NCI-H2171 (cell line): ENCODE measurements at places on chromosomes 5 and 9.

DNA sequence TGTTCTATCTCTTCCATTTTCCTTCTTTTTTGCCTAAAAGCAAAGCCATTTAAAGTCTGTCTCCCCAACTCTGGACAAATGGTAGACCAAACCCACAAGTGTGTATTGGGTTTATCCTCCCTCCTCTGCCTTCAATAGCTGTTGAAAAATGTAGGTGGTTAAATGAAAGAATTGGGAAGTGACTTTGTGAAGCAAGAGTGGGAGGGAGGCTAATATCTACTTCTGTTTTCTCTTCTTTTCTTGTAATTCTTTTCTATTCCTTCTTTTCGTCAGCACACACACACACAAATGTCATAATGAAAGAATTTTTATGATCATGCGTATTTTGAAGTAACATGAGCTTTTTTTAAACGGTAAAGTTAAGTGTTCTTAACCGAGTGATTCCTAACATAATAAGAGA, 3.8 kb downstream of the CCDC152 start:
- DNase-seq: no peak

DNA sequence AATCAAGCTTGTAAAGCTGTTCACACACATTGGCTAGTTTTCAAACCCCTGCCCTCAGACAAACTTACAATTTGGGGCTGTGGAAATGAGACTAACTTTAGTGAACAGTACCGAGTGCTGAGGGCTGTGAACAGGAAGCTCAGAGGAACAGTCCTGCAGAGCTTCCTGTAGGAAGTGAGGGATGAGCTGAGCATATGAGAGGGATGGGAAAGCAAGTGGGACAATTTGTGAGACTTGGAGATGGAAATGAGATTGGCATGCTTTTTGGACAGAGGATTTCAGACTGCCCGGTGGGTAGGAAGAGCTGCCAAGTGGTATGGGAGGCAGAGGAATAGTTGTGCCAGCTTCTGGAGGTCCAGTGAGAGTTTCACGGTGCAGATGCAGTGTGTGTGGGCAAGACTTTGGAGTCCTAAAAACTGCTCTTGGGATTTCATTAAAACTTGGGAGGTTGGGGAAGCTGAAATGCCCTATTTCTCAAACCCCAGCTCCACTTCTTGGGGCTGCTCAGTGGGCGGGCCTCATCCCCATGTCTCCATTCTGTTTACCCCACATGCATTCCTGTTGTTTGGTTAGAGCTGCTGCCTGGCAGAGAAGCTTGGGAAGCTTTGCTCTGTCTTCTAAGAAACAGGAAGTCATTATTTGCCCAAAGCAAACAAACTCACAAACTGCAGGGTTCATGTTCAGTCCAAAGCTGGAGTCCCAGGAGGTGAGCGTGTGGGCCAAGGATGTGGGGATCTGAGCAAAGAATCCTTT, 267.5 kb downstream of the ZSWIM6 start:
- no peak for DNase-seq

GRCh38 chr5:43895876-43896275, 292.9 kb downstream of the NNT start:
- DNase-seq: no peak

- peak; percentile 26 for DNase-seq
Measured at GRCh38 chr5:180353048-180353979, at the start of gene GFPT2. TSS of gene GFPT2 (minus strand) at chr5:180353336. CDS start at chr5:180353217, 119 bp downstream.

DNA sequence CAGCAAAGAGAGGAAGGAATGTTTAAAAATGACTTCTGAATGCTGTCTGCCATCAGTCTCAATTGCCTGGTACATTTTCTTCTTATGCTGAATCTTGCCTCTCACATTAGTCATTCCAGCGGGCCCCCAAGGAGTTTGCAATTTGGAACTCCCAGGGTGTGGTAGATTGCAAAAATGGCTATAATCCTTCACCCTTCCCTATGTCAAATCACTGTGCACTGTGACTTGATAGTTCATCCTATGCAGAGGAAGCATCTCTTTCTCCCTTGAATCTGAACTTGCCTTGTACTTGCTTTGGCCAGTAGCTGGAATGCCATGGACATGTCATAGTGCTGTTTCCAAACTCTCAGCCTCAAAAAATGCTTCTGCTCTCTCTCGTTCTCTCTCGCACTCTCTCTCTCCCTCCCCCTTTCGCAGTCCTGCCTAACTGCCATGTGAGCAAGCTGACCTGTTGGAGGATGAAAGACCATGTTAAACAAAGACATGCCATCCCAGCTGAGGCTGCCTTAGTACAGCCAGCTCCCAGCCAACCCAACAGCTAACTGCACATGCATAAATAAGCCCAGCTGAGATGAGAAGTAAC, 284.0 kb upstream of the TLE4 start:
- no peak for DNase-seq

- no peak for DNase-seq
Measured at GRCh38 chr5:35066260-35066795, 18.6 kb upstream of the AGXT2 start.

DNA sequence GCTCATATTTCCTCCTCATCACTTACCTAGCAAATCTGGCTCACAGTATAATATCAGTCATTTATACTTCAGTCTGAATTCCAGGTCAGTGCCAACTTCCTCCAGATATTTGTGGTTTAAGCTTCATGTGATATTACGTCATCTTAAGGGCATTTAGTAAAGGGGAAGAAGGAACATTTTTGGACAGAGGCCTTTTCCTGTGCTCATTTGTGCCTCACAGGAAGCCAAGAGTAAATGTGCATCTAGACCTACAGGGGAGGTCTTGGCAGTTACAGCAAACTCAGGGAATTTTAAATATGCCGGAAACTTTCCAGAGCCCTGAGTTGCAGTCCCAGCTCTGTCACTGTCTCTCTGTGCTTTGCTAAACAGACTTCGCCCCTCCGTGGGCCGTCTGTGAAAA, 12.3 kb upstream of the KCNIP1 start:
- no peak for DNase-seq

DNA sequence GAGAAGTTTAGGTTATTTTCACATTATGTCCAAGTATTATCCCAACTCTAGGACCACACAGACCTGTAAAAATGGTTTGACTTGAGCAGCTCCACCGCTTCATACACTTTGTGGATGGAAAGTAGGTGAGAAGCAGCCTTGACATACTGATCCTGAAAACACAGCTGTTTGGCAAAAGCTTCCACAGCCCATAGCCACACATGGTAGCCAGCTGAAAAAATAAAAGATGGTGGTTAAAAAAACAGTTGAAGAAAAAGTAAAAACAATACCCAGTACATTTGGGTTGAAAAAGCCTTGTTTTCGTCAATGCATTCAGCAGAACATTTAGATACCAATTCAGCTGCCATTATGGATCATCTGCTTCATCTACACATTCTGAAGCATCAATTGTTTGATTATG, 36.7 kb downstream of the GEMIN5 start:
- no peak for DNase-seq

DNA sequence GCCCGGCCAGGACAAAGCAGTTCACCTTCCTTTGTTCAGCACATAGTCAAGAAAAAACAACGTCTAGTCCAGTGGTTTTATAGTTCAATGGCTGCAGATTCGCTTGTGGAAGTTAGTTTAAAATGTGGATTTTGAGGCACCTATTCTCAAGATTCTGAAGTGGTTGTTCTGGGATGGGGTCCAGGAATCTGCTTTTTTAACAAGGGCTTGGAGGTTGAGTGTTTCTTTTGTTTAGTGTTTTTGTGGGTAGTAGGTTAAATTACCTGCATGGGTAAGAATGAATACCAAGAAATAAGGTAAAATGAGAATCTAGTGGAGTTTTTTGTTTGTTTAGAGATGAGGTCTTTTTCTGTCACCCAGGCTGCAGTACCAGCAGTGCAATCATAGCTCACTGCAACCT, 28.4 kb upstream of the NADK2 start:
- no peak for DNase-seq

DNA sequence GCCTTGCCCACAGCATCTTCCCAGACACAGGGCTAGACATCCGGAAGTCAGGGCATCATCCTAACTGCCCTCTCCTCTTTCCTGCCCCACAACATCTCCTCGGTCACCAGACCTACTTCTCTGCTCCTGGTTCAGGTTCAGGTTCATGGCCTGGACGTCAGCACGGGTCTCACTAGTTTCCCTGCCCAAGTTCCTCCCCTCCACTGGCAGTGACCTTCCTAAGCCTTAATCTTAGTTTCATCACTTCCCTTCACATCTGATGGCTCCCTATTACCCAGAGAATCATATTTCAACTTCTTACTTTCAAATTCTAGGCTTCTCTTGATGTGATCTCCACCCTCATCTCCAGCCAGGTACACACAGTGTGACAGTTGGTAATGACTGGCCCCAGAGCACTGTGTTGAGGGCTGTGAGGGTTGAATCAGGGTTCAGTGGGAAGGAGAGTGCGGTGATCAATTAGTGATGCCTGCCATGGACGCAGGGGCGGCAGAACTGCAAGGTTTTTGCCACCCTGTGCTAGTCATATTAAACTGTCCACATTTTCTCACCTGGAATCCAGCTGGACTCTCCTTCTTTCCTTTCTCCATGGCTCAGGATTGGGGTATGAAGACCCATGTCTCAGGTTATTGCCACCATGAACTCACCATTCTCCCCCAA, 34.3 kb upstream of the CRB2 start:
- DNase-seq: no peak

- DNase-seq: no peak
Measured at GRCh38 chr9:16370647-16371046, 499.8 kb downstream of the BNC2 start.

DNA sequence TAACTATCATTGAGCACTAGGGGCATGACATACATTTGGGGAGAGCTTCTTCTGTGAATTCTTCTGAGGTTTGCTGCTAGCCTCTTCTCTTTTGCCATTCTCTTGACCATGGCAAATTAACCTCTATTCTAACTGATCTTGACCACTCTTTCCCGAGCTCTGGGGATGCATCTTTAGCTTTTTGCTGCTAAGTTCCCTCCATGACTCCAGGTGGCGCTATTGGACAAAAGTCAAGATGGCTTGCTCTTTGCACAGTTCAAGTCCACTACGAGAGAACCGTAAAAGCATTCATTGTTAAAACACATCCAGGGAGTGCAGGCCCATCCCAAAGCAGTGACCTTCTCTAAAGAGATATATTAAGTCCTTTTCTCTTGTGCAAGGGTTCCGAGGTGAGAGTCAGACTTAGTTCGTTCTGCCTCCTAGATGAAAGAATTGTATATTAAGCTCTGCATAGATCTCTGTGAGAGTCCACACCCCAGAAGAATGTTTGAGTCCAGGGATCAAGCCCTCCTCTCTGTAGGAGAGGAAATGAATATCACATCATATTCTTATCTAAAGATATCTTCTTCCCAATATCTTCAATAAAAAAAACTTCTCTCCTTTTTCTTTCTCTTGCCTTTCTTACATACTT, 1152.9 kb upstream of the CDH6 start:
- peak; percentile 54 for DNase-seq

DNA sequence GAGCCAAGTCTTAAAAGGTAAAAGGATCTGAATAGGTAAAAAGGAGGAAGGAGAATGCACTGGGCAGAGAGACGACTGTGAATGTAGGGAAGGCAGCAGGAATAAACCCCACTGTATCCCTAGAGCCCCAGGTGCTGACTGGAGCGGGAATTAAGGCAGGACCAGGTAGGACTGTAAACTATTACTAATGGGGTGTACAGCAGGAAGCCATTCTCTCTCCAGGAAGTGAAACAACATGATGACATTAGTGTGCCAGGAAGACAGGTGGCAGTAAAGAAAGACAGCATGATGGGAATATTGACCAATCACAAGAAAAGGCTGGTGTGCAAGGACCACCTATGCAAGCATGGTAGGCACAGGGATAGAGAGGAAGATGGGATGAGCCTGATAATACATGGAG, 433.0 kb downstream of the DNAH5 start:
- DNase-seq: no peak

DNA sequence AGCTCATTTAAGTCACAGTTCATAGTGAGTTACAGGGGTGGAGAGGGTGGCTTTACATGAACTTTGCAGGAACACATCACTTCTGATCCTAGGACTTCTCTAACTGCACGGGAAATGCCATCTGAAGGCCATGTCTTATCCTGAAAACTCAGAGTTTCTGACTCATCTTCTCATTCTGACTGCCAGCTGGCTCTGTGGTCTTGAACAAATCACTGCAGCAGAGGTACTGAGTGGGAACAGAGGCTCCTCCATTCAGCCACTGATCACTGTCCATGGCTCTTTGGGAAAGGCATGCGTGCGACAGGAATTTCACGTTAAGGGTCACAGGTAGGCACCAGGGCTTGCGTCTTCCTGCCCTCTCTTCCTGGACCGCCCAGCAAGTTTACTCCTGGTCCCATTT, 114.6 kb upstream of the LRRTM2 start:
- no peak for DNase-seq

DNA sequence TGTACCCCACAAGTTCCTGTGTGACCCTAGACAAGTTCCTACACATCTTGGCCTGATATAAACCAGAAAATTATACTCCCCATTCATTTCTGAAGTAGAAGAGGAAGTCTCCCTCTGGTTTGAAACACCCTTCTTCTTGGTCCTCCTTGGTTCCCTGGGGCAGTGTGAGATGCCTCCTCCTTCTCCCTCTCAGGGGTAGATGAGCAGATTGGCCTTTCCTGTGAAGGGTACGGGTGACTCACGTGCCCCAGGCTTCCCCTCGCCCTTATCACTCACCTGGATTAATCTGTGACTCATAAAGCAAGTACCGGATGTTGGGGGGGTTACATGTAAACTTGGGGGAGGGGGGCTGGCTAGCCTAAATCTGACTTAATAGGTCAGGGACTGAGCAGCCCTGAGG, 11.1 kb upstream of the AQP3 start:
- DNase-seq: no peak

GRCh38 chr9:13645557-13645956, 366.1 kb upstream of the MPDZ start:
- DNase-seq: no peak

GRCh38 chr9:22100626-22101025, 91.5 kb upstream of the CDKN2B start:
- no peak for DNase-seq

GRCh38 chr5:171300358-171300757, 8.7 kb upstream of the TLX3 start:
- no peak for DNase-seq

GRCh38 chr5:31863991-31864411, 225.1 kb downstream of the PDZD2 start:
- no peak for DNase-seq

- DNase-seq: no peak
Measured at GRCh38 chr5:170419643-170420042, 30.5 kb upstream of the KCNMB1 start.

DNA sequence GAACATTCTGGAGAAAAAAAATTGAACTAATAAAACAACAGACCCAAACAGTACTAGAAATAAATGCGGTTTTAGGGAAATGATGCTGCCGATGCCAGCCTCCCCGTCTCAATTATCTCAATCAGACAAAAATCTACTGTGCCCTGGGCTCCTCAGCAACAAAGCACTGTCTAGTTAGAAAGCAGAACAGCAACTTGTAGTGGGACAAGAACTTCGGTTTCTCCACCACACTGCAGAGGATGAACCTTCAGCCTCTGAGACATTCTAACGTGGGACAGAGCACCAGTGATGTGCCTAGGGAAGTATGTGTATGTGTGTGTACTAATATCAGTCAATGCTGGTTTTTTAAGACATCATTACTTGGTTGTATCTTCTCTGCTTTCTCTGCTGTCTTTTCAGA, 11.1 kb upstream of the CAST start:
- no peak for DNase-seq
